ENCODE measurements at places on chromosomes 12 and 14.

- DNase-seq: no peak
Observed at GRCh38 chr12:88188180-88188579, 46.1 kb downstream of the TMTC3 start.

GRCh38 chr14:79337761-79338160 is 873.5 kb downstream of the DIO2 start:
- DNase-seq: no peak

DNA sequence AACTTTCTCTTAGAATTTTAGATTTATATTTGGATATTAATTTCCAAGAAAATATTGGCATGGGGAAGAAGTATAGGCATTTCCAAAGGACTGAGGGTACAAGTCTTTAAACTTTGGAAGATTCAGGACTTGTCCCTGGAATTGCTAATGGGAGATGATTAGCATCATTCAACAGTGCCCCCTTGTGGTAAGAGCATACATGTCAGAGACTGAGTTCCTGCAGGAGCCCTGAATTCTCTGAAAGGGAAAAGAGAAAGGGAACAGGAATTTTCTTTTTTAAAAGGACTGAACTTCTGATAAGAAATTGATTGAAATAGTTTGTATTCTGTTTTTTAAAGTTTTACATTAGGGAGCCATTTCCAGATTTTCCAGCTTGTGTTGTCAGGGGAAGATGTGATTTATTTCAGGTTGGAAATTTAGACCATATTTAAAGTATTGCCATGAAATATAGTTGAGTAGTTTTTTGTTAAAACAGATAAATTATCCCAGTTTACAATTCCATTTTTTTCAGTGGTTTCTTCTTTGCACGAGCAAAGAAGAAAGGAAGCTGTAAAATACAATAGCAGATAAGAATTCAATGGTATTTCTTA is 44.0 kb upstream of the REP15 start:
- DNase-seq: no peak

DNA sequence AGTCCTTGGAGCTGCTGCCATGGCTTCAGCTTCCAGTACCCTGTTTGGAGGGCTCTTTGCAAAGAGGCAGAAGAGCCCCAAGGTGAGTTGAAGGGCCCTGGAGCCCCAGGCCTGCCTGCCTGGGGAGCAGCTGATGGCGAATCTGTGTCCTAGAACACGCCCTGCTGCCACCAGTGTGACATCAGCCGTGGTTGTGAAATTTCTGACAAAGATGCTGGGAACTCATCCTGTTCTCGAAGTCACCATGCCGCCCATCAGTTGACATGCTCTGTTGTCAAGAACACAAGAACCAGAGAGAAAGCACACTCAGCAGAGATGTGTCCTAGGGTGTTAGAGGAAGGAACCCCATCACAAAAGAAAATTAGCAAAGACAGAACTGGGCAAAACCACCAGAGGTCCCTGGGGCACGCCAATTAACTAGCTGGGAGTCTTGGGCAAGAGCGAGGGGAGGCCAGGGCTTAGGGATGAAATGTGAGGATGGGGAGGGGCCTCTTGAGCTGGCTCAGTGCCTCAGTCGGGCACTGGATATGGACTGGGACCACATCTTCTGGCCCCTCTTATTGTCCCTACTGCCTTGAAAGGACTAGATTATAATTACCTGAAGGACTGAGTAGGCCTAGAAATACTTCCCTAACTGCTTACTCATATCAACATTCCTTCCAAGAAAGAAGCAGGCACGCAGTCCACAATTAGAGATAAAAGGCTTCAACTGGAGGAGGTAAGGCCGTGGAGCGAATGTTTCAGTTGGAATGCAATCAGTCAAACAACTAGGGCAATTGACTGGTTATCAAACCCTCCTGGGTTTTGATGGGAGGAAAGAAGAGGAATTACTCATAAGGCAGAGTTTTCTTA is 163.1 kb downstream of the CACNA1C start:
- no peak for DNase-seq

GRCh38 chr12:90827567-90827966 is 127.4 kb downstream of the CCER1 start:
- DNase-seq: no peak

- no peak for DNase-seq
Observed at GRCh38 chr12:111395336-111396187, 10.2 kb upstream of the SH2B3 start.

DNA sequence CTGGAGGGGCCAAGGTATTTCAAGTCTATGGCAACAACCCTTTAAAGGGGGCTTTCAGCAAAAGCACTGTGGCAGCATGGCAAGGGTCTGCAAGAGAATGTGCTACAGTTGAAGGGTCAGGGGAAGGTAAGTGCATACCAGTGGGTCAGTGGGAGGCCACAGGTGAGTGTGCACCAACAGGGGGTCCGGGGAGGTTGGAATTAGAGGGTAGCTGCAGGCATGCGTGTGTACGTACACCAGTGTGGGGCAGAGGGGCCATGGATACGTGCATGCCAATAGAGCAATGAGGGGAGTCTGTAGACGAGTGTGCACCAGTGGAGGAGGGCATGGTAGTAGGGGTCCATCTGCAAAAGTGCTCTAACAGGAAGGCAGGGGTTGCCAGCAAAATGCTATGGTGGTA is 448.9 kb downstream of the NAV3 start:
- DNase-seq: no peak

- DNase-seq: no peak
Observed at GRCh38 chr12:67040861-67041137, 228.4 kb upstream of the CAND1 start.

DNA sequence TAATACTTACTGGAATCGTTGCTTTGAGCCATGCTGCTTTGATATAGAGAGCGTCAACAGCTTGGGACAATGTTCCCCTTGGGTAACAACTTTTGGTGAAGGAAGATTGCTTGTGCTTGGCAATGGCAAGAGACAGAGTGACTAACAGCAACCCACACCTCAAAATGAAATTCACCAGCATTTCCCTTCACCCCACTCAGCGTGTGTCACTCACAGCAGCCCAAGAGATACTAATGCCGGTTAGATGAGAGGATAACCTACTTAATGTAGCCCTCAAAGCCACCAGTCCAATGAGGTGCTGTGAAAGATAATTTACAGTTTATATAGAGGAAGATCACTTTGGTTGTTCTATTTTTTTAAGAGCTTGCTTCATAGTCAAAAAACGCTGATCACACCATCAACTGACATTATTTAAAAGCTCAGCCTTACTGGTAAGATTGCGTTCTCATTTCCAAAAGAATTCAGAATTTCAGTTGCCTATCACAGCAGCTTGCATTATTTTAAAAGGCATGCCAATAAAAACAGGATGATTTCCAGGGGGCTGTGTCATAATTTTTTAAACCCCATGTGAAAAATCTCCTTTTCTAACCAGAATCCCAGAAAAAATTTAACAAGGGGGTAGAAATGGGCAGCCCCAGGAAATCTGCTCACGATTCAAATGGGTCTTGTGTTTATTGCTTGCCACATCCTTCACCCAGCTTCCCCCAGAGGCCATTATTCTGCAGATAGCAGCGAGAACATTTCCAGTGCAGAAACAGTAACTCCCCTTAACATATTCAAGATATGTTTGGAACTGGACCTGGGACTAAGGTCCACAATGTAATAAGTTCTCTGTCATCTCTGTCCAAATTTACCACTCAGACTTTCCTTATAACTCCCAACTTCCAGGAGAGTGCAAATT is at the start of gene IL26:
Gene IL26, minus strand, starts transcription at position 235 of the 901 bp plus-strand sequence. Its CDS starts 54 bp downstream, at position 181.
- DNase-seq: no peak

- no peak for DNase-seq
Observed at GRCh38 chr12:2797721-2798418, 3.1 kb downstream of the FKBP4 start.

GRCh38 chr14:33430414-33431035 is 491.8 kb downstream of the NPAS3 start:
- DNase-seq: no peak

Measured in activated CD8-positive, alpha-beta memory T cell treated with anti-CD3 and anti-CD28 coated beads for 48 hours (primary cell).